ENCODE measurements at places on chromosomes 6 and 20.

- no peak for DNase-seq
These were observed 353.3 kb upstream of the ARID1B start for GRCh38 chr6:156423829-156424228.

DNA sequence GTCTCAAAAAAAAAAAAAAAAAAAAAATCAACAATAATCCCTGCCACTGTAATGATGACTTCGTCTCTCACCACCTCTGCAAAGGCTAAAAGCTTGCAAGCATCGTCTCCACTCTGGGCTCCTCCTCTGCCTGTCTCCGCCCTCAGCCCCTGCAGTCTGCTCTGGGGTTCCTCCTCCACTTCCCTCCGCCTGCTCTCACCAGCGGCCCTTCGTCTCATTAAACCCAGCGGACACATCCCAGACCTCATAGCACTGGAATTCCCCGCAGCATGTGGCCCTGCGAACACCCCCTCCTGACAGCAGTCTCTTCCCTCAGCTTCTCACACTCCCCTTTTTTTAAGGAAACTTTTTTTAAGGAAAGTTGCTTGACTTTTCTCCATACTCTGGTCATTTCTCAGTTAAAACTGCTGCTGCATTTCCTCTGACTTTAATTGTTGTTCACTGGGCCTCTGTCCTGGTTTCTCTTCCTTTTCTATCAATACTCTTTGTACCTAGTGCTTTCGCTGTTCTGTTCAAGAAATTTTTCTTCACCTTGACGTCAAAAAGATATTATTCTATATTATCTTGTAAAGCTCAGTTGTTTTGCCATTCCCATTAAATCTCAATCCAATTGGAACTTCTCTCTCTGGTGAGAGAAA lies 70.9 kb upstream of the PLEKHG1 start:
- no peak for DNase-seq

DNA sequence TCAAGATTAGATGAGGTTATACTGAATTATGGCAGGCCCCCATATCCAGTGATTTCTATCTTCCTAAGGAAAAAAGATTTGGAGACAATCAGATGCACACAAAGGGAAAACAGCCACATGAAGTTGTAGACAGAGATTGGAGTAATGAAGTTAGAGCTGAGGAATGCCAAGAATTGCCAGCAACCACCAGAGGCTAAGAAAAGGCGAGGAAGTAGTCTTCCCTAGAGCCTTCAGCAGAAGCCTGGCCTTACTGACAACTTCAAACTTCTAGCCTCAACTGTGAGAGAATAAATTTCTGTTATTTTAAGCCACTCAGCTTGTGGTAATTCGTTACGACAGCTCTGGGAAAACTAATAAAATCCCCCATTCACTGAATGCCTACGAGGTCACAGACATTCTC lies 473.9 kb downstream of the COL12A1 start:
- no peak for DNase-seq

DNA sequence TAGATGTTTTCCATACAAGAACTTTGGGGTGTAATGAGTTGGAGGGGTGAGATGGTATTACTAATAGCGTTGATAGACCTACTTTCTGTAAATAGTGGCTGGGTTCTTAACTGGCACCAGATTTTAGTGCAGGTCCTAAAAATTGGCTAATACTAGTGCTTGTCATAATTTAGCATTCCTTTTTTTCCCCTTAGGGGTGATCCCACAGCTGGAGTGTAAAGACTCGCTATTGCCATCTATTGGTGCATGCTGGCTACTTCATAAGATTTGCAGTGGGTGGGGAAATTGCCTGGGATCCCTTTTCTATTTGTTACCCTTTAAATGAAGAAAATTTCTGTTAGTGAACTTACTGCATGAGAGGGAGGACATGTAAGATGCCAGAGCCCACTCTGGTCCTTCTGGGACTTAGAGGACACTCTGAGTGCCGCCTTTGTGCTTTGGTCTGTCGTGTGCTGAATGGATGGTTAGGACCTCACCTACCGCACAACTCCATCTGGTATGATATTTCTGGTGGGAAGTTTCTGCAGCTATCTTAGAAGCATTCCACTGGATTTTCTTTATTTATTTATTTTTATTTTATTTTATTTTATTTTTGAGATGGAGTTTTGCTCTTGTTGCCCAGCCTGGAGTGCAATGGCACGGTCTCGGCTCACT lies 195.5 kb downstream of the JARID2 start:
- DNase-seq, result no peak

DNA sequence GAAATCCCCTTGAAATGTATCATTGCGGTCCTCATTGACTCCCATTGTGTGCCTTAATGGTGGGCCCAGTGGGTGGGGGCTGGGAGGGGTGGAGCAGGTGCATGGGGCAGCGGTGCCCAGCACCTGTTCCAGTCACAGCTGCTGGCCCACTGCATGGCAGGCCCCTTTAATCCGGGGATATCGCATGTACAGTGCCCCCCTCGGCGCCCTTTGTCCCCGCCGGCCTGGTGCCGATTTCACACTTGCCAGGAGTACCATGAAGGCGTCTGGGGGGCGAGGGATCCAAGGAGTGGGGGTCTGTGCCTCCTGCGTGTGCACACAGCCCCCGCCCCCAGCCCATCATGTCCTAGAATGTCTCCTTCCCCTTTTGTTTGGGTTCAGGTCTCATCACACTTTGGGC lies 2.8 kb downstream of the SNAI1 start:
- DNase-seq, result no peak

- DNase-seq, result no peak
These were observed 6.0 kb upstream of the MRAP2 start for GRCh38 chr6:84027340-84028181.

- no peak for DNase-seq
These were observed 29.0 kb downstream of the MAP3K5 start for GRCh38 chr6:136763255-136763654.

DNA sequence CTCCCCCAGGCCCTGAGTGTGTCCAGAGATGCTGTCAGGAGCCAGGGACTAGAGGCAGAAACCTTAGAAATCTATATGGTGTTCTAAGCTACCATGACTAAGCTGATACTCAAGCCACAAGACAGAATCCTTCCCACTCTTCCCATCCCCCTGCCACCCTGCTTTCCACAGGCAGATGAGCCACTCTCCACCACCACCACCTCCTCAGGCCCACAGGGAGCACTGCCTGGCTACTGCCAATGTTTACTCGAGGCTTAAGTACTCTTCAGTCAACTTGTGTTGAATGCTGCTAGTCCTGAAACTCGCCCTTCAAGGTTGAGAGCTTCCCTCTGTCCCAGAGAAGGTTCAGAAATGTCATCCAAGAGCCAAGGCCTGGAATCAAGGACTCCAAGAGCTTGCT lies 56.2 kb downstream of the CENPW start:
- no peak for DNase-seq

All from activated CD8-positive, alpha-beta memory T cell treated with anti-CD3 and anti-CD28 coated beads, Interleukin-2, amount 50 U/mL, for 4 hours (primary cell).